ENCODE measurements at places on chromosomes 6 and 20.

GRCh38 chr6:121434037-121434770, 1.2 kb upstream of the GJA1 start:
- no peak for DNase-seq

GRCh38 chr6:121896363-121896762, 460.9 kb downstream of the GJA1 start:
- DNase-seq, result no peak

GRCh38 chr6:3943331-3943765, 94.2 kb downstream of the FAM50B start:
- no peak for DNase-seq

GRCh38 chr20:50521221-50522052, 11.3 kb downstream of the PTPN1 start:
- no peak for DNase-seq

- DNase-seq, result no peak
Observed at GRCh38 chr20:15440049-15440820, 1102.8 kb upstream of the FLRT3 start.

GRCh38 chr6:24797596-24798216, 1.0 kb downstream of the ARMH2 start:
- no peak for DNase-seq

DNA sequence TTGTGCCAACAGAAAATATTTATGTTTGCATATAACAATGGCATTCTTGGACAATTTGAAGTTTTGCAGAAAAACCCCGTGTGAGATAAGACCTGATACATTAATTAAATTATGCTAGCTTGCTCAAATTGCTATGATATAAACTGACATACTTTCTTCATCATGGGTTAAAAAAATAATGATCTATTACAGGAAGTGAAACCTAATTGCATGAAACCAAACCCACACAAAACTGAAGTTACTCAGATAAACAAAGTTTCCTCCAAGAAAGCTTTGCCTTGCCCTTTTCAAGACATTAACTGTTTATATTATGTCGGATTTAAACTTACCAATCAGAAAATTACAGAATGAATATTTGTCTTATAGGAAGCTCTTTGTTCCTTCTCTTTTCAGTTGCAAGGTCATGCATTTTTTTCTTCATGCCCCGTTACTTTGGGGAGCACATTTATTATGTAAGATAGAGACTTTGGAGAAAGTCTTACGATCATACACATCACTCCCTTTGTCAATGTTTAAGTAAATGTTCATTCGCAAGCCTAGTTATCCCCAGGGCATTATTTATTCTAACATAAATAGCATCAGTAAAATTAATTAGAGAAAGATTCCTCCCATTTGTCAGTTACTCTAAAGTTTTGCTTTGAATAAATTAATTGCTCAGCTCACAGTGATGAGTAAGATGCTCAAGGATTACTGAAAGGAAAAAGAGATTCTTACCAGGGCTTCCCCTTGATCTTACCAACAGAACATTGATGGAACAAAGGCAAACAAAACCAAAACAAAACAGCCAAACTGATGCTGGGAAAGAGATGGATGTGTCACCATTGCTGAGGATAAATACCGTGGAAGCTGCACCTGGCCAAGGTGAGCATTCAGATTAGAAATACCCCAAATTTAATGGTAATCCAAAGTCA, 14.8 kb upstream of the TMEM244 start:
- DNase-seq, result no peak

- no peak for DNase-seq
Observed at GRCh38 chr6:98821756-98822405, 12.5 kb upstream of the POU3F2 start.

- DNase-seq, result no peak
Observed at GRCh38 chr6:128723667-128724066, 159.3 kb upstream of the LAMA2 start.

DNA sequence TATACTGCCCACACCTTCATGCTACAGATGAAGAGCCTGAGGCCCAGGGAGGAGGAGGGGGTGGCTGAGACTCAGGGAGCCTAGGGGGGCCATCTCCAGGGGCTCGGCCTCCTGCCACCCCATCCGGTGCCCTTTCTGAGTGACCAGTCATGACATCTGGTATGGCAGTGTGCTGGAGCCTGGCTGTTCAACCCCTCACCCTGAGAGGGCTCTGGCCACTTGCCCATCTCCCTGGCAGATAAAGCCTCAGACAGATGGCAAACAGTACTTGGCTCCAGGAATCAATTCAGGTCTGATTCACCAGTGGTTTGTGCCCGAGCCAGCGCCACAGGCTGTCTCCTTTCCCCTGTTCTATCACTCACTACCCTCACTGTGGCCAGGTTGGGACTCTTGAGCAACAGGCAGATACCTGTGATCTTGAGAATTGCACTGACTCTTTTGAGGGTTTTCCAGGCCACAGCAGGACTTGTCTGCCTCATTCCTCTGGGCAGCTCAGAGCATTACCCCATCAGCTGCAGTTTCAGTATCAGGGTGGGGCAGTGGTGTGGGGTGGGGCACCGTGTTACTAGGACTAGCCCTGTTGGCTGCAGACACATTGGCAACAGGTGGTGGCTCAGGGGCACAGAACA, 22.8 kb downstream of the SRSF3 start:
- no peak for DNase-seq

- no peak for DNase-seq
Observed at GRCh38 chr6:44534291-44534690, 146.8 kb downstream of the CDC5L start.

GRCh38 chr6:92577077-92577719, 842.2 kb downstream of the EPHA7 start:
- DNase-seq, result no peak

GRCh38 chr6:27176523-27177484, 70.7 kb upstream of the PRSS16 start:
- DNase-seq, result peak; percentile 20

- DNase-seq, result no peak
Observed at GRCh38 chr6:138486249-138487101, 12.8 kb downstream of the NHSL1 start.

DNA sequence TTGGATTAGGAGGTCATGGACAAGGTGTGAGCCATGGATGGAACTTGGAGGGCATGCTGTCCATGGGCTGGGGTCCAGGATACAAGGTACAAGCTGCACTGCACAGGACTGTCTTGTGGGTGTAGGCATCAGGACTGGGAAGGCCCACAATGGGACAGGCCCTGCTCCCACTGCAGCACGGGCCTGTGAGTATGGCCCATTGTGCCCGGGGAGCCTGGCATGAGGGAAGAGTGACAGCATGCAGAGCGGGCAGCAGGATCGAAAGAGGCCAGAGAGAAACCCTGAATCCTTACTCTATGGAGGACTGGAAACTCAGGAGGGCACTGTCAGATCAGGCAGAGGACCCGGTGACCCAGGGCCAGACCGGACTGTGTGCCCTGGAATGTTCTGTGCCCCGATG, 211.3 kb downstream of the PREX1 start:
- no peak for DNase-seq

DNA sequence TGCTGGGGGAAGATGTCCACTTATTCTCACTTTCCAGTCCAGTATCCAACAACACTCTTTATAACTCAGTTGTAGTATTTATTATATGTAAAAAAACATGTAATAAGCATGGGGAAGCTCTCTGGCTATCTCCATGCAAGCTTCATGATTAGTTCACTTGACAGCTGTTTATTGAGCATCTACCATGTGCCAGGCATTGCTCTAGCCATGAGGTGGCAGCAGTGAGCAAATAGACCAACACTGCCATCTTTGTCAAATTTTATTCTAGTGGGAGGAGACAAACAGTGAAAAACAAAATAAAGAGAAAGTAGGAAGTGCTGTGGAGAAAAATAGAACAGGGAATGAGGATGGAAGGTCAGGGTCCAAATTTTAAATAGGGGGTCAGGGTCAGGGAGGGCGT, 131.8 kb downstream of the CFAP61 start:
- DNase-seq, result no peak

DNA sequence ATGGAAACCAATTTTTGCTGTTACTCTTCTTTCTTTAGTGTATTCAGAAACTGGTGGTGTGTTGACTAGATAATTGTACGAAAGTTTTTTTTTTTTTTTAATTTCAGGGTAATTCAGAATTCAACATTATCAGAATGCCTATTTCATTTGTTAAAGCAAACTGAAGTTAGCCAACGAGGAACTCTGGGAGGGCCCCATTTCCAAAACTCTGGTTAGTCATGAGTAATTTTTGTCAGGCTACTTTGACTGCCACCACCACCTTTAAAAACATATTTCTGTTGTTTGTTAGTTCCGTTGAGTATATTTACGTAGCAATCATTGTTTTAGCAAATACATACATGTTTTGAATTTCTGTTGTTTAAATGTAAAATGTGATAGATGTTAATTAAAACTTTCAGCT, 763 bp downstream of the ZKSCAN8 start:
- no peak for DNase-seq

- DNase-seq, result no peak
Observed at GRCh38 chr6:10391799-10392198, 23.1 kb downstream of the TFAP2A start.

DNA sequence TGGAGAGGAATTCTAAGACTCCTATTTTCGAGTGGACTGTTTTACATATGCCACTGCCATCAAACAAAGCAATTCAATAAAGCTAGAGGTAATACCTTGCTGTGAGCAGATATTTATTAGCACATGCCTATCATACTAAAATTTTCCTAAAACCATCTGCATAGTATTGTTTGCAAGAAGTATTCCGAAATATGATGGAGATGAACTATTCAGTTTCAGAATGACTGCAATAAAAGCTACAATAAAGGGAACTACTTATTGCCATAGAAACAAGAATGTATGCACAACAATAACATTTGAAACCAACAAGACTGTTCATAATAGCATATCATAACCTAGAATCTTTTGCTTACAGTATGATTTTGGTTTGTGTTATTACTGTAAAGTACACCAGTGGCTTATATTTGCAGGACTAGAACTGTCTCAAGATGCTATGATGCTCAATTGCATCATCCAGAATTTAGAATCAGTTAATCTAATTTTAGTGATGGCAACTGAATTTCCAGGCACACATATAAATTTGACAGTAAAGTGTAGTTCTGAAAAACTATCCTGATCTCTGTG, 144.3 kb downstream of the GRIK2 start:
- DNase-seq, result no peak

- DNase-seq, result no peak
Observed at GRCh38 chr6:121223212-121223611, 111.1 kb downstream of the TBC1D32 start.

DNA sequence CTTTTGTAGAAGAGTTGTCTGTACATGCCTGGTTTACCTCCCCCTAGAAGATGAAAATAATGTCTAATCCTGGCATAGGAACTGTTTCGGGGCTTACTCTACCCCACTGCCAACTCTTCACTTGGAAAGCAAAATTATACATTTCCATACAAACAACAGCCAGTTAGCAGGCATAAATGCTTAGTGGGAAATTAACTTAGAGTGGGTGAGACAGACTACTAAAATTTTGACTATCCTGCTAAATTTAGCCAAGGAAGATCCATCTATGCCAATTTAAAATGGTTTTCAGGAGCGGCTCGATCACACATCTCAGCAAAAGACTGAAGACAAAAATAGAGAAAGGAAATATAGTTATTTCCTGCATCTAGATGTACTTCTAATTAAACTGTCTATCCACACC, 221.2 kb downstream of the TPBG start:
- no peak for DNase-seq

DNA sequence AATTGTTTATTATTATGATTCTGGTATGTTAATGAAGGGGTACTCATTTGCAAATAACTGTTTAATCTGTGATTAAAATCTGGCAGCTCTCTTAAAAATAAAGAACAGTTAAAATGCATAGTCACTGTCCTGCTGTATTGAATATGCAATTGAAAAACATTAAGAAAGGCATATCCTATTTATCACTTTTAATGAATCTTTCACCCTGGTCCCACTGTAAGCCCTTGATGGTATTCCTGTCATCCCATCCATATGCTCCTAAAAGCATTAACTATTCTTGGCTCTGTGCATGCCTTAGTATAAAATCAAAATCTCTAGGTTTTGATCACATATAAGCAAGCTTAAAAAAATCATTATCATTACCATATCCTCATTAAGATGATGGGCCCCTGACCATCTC, 411.0 kb upstream of the SOX4 start:
- DNase-seq, result no peak

DNA sequence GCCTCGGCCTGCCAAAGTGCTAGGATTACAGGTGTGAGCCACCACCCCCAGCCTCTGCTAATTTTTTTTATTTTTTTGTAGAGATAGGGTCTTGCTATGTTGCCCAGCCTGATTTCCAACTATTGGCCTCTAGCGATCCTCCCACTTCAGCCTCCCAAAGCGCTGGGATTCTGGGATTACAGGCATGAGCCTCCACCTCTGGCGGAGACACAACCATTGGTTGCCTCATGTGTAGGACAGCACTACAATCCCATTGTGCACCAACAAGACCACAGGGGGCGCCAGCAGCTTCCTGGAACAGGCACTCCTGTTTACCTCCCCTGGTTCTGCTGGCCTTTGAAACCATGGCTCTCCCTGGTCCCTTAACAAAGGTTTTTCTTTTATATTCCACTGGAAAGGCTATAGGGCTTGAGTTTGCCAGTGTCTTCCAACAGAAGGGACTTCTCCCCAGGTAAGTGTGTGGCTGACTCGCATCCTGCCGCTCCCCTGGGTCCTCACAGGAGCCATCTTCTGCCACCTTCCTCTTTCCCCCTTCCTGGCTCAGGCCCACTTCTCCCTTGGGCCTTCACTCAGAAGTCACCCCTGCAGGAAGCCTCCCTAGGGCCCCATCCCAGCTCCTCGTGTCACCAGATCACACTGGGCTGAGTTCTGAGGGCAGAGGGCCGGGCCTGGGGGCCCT, 39.2 kb upstream of the TLDC2 start:
- DNase-seq, result no peak

GRCh38 chr20:59631751-59632540, 27.6 kb downstream of the PHACTR3 start:
- DNase-seq, result no peak

DNA sequence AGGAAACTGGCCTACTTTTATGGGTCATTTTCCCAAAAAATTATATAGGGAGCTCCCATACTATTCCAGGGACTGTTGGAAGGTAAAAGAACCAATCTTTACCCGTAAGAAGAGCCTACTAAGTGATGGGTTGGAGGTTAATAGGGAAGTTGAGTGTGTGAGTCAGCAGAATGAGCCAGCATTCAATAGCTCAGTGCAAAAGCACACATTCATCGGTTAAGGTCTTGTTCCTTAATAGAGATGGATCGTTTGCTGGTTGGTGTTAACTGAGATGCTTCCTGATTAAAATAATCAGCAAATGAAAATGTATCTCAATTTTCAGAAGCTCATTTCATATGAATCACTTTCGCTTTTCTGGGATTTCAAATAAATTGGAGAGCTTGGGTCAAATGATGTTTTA, 115.3 kb upstream of the MRPS10 start:
- DNase-seq, result no peak

- DNase-seq, result no peak
Observed at GRCh38 chr20:57746832-57747404, 37.1 kb upstream of the PMEPA1 start.

- DNase-seq, result no peak
Observed at GRCh38 chr6:105209950-105210706, 30.3 kb upstream of the POPDC3 start.

GRCh38 chr6:48061265-48061990, 49.6 kb downstream of the PTCHD4 start:
- DNase-seq, result no peak
